Effector memory CD4-positive, alpha-beta T cell (primary cell): ENCODE measurements at places on chromosomes 12 and 14.
A peak's percentile ranks its signal among the peaks of the same experiment; 100 is the strongest.

DNA sequence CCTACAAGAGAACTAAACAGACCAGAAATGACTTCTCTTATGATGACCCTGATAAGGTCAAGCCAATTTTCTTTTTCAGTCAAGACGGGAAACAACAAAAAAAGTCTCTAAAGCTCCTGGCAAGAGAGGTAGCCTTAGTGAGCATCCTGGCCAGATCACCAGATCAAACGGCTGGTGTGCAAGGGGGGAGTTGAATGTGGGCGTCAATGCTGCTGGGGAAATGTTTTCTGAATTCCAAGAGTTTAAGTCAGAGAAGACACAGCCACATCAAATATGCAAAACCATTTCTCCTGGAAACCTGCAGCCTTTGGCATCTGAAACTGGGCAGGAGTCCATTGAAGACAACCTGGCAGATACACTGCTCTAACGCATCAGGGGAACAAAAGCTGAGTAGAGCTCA, 16.0 kb upstream of the SELPLG start:
- DNase-seq, result no peak

DNA sequence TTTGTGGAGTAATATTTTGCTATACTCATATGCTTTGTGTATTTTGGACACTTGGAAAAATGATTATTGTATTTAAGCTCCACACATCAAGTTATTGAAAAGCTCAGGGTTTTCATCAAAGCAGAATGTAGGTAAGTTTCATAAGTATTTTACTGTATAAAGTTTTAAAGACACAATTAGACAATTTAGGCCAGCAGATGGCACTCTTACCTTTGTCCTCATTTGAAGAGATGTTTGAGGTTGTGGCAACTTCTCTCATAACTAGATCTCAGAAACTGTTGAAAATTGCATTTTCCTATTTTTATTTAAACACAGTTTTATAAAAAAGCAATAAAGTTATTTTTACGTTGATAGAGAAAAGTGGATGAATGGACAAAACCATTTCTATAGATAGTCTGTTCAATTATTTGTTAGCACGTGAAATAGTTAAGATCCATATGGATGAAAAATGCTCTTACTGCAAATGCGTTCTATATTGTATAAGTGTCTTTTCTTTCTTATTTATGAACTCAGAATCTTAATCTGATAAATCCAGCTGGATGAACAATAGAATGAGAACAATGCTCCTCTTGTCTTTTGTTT, 300.0 kb downstream of the AEBP2 start:
- no peak for DNase-seq

GRCh38 chr12:115035535-115036107, 351.6 kb upstream of the TBX3 start:
- no peak for DNase-seq

- DNase-seq, result peak; percentile 14
These were observed 55.1 kb downstream of the CMAS start for GRCh38 chr12:22100958-22101748.

DNA sequence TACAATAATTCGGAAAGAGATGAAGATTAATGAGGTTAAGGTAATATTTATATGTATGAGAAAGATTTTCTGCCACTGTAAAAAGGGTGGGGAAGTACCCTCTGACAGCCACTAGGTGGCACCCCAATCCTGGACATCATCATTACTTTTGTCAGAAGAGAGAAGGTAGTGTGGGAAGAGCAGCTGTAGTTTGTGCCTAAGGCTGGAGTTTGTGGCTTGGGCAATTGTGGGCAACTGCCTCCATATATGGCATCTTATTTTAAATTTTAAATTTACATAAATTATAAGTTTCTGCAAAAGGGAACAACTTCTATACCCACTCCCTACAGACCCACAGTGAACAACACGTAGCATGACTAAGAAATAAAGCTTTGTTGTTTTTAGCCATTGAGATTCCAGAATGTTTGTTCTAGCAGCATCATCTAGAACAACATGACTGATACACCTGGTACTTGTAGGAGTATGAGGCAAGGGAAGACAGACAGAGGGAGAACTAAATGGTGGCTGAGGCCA, 34.4 kb upstream of the SYCP3 start:
- DNase-seq, result peak; percentile 43

GRCh38 chr12:77980782-77981181, 150.1 kb downstream of the NAV3 start:
- no peak for DNase-seq

- DNase-seq, result no peak
These were observed 196.9 kb downstream of the KITLG start for GRCh38 chr12:88383405-88383804.

- no peak for DNase-seq
These were observed 449.7 kb downstream of the BTG1 start for GRCh38 chr12:91695964-91696363.

GRCh38 chr12:24230061-24230701, 280.7 kb upstream of the SOX5 start:
- DNase-seq, result no peak

DNA sequence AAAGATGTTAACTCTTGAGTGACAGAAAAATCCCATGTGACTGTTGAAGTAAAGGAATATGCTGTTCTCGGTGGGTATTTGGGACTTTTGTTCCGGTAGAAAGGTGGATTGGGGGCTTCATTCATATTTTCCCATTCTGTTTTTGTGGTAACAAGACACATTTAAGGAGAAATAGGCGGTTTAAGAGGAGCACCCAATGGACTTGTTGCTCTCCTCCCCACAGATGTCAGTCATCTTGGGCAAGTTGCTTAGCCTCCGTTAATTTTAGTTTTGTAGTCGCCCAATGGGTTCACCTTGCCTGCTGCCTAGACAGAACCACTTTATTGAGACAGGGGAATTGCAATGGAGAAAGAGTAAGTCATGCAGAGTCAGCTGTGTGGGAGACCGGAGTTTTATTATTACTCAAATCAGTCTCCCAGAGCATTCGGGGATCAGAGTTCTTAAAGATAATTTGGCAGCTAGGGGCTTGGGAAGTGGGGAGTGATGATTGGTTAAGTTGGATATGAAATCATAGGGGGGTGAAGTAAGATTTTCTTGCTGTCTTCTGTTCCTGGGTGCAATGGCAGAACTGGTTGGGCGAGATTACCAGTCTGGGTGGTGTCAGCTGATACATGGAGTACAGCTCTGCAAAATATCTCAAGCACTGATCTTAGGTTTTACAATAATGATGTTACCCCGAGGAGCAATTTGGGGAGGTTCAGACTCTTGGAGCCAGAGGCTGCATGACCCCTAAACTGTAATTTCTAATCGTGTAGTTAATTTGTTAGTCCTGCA, 50.3 kb downstream of the SLC38A1 start:
- no peak for DNase-seq

DNA sequence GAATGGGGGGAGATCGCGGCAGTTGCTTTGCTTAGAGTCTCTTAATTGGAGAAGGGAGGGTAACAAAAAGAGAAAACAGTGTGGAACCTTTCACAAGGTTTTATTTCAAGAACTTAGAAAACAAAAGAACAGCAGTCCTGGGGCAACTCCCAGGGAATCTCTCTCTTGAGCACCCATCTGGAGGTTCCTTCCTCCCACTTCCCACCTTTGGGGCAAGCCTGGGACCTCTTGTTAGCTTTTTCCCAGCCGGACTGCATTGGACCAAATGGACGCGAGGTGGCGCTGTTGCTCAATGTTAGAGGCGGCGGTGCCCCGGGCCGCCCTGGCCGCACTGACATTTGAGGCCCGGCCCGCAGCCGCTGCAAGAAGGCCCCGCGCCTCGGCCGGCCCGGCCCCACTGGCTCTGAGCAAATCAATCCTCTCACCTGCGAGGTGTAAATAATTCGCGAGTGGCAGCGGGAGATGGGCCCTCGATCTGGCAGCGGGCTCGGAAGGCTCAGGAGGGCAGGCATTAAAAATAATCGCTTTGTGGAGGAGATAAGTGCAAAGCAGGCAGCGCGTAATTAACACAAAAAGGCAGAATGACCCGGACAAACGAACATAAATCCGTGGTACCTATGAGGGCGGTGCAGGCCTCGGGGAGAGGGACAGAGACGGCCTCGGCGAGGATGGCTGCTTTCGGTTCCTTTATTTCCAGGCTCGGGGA, 2.8 kb upstream of the HOXC8 start:
- peak; percentile 74 for DNase-seq

GRCh38 chr14:44782775-44783238, 178.9 kb downstream of the KLHL28 start:
- DNase-seq, result no peak

DNA sequence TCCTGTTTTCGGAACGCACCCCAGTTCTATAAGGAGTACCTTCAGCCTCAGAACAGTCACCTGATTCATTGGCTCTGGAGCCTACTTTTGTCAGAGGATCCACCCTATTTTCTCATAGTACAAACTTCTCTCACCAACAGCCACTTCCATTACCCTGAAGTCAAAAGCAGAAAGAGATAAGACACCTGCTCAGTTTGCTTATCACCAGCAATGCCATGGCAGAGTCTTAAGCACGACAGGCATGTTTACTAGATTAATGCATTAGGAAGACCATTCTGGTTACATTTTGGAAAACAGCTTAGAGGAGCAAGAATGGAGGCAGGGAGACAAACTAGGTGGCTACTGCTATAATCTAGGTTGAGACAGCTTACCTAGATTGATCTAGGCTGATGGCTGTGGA, 67.7 kb downstream of the GXYLT1 start:
- no peak for DNase-seq

GRCh38 chr12:113149361-113150150, at the start of gene CFAP73:
Gene CFAP73 (plus strand): TSS chr12:113149724. CDS start chr12:113149858, 134 bp downstream.
- no peak for DNase-seq

- no peak for DNase-seq
These were observed 125.8 kb downstream of the NCOR2 start for GRCh38 chr12:124441443-124442194.

DNA sequence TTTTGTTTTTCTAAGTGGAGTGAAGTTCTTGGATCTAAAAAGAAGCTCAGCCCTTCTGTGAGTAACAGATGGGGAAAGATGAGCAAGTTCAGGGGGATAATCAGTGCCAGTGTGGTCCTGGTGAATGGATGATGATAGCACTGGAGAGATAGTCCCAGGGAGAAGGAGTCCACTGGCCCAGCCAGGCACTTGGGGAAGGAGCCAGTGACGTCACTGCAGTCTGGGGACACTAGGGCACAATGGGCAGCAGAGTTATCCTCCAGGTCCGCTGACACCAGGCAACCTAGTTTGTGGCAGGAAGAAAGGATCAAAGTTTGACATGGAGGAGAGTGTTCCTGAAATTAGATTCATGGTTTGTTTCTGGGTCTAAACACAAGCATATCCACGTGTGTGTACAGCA, 101.5 kb downstream of the NTF3 start:
- DNase-seq, result no peak

GRCh38 chr14:75254381-75254822, 24.2 kb upstream of the FOS start:
- no peak for DNase-seq

GRCh38 chr12:41944216-41944615, 200.5 kb downstream of the GXYLT1 start:
- no peak for DNase-seq
